Left ventricle myocardium superior (tissue), 1 donor: ENCODE measurements at places on chromosomes 5 and 9.

DNA sequence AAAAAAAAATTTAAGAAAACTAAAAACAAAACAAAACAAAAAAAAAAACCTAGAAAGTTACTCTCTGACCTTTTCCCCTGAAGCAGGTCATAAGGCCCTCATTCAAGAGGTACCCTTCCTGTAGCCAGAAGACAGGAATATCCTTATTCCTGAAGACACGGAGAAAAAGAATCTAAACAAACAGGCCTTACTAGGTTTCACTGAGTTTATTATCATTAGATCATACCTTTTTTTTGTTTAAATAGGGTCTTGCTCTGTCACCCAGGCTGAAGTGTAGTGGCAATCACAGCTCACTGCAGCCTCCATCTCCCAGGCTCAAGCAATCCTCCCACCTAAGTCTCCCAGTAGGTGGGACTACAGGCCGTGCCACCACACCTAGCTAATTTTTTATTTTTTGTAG is 11.7 kb upstream of the CDKN2AIPNL start:
- DNase-seq: no peak

DNA sequence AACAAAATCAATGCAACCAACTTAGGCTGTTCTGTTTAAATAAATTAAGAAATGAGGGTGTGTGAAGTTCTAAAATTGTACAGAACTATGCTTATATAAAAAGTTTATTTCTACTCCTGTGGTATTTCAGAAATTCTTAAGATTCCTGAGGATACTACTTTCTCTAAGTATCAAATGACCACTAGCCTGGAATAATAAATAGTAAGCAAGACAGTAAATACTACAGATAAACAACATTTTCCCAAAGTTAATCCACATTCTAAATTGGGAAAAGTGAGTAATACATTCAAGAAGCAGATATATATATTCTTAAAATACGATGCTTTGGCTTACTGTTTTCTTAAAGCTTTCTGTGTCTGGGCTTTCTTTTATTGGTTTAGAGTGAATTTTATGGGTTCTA is 29.5 kb downstream of the CCNH start:
- no peak for DNase-seq

GRCh38 chr5:113057557-113057984 is 81.0 kb downstream of the DCP2 start:
- no peak for DNase-seq

DNA sequence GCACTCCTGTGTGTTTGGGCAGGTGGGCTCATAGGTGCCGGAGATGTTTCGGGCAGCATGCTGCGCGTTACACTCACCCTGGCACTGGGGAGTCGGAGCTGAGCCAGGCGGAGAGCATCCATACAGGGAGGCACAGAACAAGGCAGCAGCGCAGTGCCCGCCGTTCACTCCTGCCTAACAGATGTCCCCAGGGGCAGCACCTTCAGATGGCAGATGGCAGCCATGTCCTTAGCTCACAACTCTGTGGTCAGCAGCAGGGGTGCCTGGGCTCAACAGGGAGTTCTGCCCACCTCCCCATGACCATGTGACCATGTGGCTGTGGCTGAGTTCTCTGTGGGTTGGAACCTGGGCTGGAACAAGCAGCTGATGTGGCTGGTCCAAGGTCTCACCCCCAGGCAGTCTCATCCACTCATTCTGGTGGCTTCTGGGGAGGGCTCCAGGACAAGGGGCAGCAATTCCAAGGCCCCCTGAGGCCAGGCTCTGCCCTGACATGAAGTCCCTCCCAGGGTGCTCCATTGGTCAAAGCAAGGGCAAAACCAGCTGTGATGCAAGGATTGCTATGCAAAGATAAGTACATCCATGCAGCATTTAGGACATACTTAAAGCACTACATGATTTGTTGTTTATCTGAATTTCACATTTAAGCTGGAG is 64.2 kb downstream of the MRPL36 start:
- DNase-seq: no peak

DNA sequence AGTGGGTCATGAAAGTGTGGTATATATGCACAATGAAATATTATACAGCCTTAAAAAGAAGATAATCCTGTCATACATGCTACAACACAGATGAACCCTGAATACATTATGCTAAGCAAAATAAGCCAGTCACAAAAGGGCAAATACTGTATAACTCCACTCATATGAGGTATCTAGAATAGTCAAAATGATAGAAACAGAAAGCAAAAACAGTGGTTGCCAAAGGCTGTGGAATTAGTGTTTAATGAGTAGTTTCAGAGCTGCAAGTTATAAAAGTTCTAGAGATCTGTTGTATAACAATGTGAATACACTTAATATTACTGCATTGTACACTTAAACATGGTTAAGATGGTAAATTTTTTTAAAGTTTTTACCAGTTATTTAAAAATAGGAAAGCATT is 135.0 kb downstream of the OXCT1 start:
- no peak for DNase-seq

GRCh38 chr9:130938652-130939404 is at the start of gene FIBCD1:
Gene FIBCD1, minus strand, starts transcription at chr9:130939247. Its CDS starts 640 bp downstream, at chr9:130938607.
- DNase-seq: no peak

DNA sequence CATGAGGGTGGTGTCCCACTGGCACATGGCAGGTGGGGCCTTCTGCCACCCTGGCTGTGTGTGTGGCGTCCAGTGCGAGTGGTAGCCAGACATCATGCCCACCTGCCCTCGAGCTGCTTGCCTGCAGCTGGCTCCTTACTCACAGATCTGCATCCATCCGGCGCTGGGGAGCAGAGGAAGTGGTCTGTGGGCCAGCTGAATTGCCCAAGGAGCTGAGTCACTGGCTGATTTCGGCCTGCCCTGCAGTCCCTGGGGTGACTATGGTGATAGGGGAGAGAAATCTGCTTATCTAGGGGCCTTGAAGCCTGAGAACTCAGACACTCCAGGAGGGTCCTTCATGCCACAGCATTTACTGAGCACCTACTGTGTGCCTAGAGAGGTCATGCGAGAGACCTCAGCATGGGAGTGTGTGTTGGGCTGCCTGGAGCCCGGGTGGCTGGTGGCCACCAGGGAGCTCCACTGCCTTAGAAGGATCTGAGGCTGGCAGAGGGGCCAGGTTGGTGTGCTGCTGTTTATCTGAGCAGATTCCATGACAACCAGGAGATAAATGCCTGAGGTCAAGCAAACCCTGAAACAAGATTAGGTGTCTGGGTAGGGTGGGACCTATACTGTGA is 57.1 kb downstream of the SLC22A5 start:
- DNase-seq: peak; percentile 75

- no peak for DNase-seq
These were observed 2.6 kb downstream of the PDLIM4 start for GRCh38 chr5:132260051-132260450.

DNA sequence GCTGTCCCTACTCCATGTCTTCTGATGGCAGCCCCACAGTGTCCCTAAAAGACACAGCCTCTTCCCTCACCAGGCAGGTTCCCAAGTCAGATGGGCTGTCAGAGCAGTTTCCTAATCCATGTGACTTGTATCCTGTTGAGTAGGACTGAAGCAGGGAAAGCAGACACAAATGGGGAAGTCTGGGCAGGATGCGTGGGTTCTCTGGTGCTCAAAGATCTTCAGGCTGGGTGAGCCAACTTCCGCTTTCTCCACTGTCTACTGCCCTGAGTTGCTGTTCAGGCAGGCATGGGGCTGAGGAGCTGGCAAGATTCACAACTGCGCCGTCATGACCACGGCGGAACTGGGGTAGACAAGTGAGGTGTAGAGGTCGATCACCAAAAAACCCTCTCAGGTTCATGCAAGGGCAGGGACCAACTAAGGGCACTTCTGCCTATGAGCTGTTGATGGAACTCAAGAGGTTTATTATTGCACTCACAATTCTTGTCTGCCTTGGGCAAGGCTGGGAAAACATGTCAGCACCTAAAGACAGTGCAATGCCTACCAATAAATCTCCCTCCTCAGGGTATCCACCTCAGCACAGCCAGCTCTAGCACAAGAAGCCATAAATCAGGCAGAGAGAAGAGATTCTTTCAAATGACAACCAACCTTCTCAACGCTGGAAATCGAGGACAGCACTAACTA is 83.4 kb downstream of the RAPGEF1 start:
- DNase-seq: peak; percentile 73

- DNase-seq: no peak
These were observed 445.8 kb upstream of the RIOK2 start for GRCh38 chr5:97628807-97629206.

GRCh38 chr5:180313677-180314505 is 22.0 kb upstream of the MAPK9 start:
- peak; percentile 68 for DNase-seq
